ENCODE measurements at places on chromosomes 7 and 10.

DNA sequence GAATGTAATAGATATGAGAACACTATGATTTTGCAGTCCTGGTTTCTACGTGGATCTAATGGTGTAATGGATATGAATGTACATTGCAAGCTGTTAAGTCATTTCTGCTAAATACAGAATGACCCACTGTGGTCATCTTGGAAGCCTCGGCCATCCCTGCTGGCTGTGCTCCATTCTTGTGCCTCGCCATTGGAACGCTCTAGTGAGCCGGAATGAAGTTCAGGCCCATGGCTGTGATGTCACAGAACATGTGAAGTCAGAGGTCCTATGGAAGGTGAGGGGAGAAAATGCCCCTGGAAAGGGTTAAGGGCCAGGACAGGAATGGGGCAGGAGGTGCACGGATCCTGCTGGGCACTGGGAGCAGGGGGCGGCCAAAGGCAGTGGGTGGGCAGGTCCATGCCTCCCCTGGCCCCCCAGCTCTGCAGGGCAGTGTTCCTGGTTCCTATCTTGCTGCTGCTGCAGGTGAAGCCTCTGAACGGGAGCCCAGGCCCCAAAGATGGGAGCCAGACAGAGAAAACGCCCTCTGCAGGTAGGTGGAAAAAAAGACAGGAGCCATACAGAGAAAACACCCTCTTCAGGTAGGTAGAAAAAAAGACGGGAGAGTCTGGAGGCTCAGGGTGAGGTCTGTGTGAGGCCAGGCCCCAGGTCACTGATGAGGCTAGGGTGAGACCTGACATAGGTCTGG lies at the start of gene LLCFC1:
Gene LLCFC1 (plus strand): TSS at position 259 of the 685 bp plus-strand sequence. CDS start 138 bp downstream, at position 397.
- no peak for DNase-seq

DNA sequence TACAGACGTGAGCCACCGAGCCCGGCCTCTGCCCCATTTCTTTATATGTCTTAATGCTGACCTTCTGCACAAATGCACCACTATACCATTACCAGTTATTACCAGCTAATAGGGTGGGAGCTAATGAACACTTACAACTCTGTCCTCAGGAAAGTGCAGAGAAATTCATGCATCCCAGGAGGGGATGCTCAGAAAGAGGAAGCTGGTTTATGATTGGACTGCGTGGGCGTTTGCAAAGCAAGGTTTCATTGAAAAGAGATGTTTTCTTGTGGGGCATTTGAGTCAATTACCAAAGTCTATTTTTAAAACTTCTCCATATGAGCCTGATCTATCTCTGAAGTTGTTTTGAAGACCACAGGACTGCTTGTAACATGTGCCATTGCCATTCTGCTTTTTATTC lies 417.7 kb upstream of the CELF2 start:
- no peak for DNase-seq

DNA sequence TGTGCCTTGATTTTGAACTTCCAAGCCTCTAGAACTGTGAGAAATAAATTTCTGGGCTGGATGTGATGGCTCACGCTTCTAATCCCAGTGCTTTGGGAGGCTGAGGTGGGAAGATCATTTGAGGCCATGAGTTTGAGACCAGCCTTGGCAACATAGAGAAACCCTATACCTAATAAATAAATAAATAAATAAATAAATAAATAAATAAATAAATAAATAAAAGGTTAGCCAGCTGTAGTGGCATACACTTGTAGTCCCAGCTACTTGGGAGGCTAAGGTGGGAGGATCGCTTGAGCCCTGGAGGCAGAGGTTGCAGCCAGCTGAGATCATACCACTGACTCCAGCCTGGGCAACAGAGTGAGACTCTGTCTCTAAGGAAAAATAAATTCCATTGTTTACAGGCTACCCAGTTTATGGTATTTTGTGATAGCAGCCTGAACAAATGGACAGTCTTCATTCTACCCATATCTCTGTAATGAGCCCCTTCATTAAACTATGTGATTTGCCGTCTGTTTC lies 67.7 kb downstream of the STEAP1B start:
- DNase-seq, result no peak

- no peak for DNase-seq
Observed at GRCh38 chr10:5479481-5480161, 19.7 kb downstream of the CALML5 start.

GRCh38 chr7:96952974-96953391 lies 52.4 kb upstream of the DLX6 start:
- no peak for DNase-seq

DNA sequence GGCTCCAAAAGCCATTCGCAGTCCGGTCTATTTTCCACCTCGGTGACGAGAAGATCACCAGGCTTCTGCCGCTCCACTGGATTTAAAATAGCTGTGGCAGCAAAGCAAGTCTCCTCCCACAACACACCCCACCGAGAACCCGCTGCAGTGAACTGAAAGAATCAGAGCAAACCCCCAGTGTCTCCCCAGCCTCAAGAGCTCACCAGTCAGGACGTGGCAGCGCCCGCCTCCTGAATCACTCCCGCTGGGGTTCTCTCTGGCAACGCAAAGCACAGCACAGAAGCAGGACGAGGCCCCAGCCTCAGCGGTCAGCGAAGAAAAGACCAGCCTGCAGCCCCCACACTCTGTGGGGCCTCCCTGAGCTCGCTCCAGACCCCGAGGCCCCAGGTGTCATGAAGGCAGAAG lies 126.1 kb upstream of the PPP2R2D start:
- DNase-seq, result no peak

GRCh38 chr10:28790146-28790545 lies 112.8 kb downstream of the BAMBI start:
- DNase-seq, result no peak

DNA sequence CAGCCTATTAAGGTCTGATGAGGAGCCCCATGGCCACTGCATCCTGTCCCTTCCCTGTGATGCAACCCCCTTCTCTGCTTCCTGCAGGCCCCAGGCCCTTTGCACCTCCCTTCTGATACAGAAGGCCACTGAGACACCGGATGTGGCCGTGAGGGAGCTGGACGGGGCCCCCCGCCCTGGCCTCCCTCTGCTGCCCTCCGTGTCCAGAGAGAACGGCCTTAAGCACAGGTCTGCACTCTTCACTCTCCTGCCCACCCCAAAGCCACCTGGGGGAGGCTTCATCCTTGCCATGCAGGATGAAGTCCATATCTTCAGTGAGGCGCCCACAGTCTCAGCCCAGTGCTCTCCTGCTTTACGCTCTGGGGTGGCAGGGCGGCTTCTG lies 86.9 kb upstream of the GNA12 start:
- DNase-seq, result no peak

DNA sequence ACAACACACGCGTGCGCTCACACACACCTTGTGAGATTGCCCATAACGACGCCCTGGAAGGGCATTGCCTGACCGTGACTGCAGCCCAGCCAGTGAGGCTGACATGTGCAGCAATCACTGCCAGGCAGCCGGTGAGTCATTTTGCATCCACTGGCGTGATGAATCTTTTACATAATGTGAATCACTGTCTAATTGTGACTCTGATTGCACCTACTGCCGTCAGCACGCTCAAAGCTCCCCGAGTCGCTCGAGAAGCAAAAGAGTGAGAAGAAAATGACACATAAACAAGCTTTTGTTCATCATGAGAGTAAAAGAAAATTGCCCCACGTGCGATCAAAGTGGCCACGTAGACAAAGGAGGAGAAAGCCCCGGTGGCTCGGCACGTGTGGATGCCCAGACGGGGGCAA lies 117.4 kb upstream of the PFKP start:
- DNase-seq, result no peak

DNA sequence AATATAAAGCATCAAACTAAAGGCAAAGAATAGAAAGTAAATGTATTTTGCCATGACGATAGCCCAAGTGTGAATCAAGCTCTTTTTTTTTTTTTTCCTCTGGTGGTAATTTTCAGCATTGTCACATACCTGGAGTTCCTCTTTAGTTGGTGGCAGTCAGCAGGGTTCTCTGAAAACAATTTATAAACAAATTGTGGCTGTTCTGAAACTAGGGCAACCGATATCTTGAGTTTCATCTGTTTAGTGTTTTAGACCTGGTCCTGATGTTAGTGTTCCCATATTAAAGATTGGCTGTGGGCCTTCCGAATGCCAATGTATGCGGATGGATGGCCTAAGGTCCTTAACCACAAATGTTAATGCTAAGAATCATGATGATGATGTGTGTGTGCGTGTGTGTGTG lies 713.1 kb downstream of the GATA3 start:
- no peak for DNase-seq

- no peak for DNase-seq
Observed at GRCh38 chr10:132232023-132232951, 45.5 kb downstream of the DPYSL4 start.

GRCh38 chr7:150665089-150665748 lies 20.3 kb upstream of the GIMAP2 start:
- no peak for DNase-seq

GRCh38 chr10:123568751-123569150 lies 97.4 kb upstream of the GPR26 start:
- no peak for DNase-seq

DNA sequence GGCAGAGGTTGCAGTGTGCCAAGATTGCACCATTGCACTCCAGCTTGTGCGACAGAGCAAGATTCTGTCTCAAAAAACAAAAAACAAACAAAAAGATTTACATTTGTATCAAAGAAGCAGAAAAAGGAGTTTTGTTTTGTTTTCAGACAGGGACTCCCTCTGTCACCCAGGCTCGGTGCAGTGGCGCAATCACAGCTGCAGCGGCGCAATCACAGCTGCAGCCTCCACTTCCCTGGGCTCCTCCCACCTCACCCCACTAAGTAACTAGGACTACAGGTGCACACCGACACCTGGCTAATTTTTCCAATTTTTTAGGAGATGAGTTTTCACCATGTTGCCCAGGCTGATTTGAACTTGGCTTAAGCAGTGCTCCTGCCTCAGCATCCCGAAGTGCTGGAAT lies 1.8 kb downstream of the ARMC10 start:
- no peak for DNase-seq

- no peak for DNase-seq
Observed at GRCh38 chr10:133168617-133169031, 8.6 kb downstream of the KNDC1 start.

DNA sequence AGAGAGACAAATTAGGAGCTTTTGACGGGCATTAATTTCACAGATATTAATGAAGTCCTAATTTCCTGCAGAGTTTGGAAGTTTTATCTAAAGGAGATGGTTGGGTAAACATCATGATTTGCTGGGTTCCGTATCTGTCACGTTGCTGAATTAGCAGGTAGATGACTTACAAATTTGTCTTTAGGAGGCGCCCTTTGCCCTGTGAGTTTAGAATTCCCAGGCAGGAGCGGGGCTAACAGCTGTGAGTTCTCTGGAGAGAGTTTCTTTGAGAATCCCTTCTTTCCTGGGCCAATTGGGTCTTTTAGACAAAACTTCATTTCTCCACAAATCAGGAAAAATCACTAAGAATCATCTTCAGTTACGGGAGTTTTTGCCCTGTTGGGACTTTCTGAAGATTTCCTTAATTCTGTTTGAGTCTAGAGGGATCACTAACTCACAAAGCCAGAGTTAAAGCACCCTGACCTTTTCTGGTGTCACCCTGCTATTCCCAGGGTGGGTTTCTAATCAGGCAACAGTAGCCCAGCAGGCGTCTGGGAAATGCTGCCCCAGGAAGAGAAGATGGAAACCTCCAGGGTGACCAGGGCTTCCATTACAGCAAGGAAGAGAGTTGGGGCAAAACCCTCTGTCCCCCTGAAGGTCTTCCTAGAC lies 63.7 kb downstream of the PRKCQ start:
- no peak for DNase-seq

DNA sequence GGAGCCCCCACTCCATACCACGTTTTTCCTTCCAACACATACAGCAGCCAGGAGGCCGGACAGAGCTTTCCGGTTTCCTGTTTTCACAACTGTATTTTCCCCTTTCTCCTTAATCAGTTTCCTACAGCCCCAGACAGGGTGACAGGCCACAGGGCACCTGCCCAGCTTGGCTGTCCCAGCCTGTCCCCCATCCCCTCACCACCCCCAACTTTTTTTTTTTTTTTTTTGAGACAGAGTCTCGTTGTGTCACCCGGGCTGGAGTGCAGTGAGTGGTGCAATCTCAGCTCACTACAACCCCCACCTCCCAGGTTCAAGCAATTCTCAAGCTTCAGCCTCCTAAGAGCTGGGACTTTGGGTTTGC lies 10.3 kb upstream of the HSPB1 start:
- no peak for DNase-seq

DNA sequence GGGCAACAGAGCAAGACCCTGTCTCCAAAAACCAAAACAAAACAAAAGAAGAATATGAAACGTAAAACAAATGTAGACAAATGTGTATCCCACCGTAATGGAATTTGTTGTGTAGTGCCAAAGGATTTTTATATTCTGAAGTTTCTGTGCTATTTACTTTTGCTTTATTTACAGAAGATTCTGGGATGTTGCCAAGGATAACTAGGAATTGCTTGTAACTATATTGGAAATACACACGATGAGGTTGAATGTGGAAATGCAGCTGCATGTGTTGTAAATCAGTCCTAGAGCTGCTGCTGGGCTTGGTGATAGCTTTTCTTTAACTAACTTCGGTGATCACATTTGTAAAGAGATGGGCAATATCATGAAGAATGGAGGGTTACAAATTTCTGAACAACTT lies 39.5 kb downstream of the GALNT17 start:
- no peak for DNase-seq

- DNase-seq, result peak; percentile 27
Observed at GRCh38 chr10:63083904-63084689, 49.0 kb upstream of the NRBF2 start.

GRCh38 chr7:42159130-42159529 lies 77.9 kb downstream of the GLI3 start:
- no peak for DNase-seq

DNA sequence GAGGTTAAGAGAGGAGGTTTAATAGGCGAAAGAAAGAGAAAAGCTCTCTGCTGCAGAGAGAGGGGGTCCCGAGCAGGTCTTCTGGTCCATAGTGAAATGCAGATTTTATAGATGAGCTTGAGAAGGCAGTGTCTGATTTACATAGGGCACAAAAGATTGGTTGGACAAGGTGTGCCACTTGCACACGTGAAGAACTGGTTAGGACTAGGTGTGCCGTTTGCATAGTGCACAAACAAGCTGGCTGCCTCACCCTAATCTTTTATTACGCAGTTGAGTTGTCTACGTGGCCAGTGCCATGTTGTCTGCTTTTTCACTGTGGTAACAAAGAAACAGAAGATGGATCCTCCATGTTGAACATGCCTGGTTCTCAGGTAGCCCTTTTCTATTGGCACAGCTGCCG lies 82.6 kb downstream of the AMPH start:
- DNase-seq, result no peak

Data from brain pericyte (primary cell).